A172 (cell line): ENCODE measurements at places on chromosomes 7 and 10. TPM values are rescaled to one million over a fixed set of nuclear protein-coding genes. Genes with fewer than 3 reads are reported as not detected.

ADAM12 gene
- total RNA-seq: 7.1 and 8.1 TPM in 2 replicates

DNA sequence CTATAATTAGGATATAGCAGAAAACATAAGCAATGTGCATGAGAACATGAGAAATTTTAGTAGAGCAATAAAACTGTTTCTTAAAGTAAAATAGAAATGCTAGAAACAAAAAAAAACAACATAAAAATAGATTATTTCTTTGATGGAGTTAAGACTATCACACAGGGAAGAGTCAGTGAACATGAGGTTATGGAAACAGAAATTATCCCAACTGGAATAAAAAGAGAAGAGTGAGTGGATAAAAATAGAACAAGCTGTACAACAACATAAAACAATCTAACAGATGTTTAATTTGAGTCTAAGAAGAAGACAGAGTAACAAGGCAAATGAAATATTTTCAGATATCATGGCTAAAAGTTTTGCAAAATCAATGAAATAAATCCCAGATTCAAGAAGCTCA is 7.5 kb upstream of the OR6B1 start:
- no peak for DNase-seq

- no peak for DNase-seq
Observed at GRCh38 chr10:76082232-76082631, 650.8 kb downstream of the LRMDA start.

DNA sequence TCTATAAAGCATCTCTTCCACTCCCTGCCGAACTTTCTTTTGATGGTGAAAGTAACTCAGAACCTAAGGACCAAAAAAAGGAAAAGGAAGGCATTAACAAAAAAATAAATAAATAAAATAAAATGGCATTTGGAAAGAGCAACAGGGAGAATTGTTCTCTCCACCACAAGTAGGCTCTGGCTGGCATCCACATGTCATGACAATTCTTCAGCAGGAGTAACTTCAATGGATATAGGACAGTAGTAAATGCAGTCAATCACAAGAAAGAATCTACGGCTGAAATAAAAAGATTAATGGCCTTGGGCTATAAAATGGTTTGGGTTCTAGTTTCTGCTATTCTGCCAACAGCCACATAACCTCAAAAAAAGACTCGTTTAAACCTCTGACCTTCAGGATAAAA is 23.9 kb downstream of the NCAPG2 start:
- no peak for DNase-seq

GRCh38 chr10:97406064-97406463 is 4.9 kb upstream of the RRP12 start:
- no peak for DNase-seq

DNA sequence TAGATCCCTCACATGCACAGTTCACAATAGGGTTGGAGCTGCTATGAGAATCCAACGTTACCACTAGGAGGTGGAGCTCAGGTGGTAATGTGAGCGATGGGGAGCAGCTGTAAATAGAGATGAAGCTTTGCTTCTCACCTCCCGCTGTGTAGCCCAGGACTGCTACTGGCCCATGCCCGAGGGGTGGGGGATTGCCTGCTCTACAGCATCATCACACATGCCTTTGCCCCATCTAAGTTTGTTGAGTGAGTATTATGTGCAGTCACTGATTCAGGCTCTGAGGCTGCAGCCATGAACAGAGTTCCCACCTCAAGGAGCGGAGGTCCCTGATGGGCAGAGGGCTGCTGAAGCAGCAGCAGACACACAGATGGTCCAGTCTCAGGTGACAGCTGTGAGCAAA is 94.1 kb downstream of the CHST15 start:
- DNase-seq: no peak

GRCh38 chr10:33559105-33559504 is 224.6 kb upstream of the NRP1 start:
- DNase-seq: peak; percentile 85
